ENCODE measurements at places on chromosomes 6 and 20. TPM values are rescaled to one million over a fixed set of nuclear protein-coding genes. Genes with fewer than 3 reads are reported as not detected.

The MAFB gene
- 9.1 TPM for total RNA-seq

The SCUBE3 gene
- 3.9 TPM for total RNA-seq

The NFATC2 gene
- total RNA-seq = 8.8 TPM

The ECT2L gene
- total RNA-seq = 0.21 TPM

The MCCD1 gene
- not detected for total RNA-seq

The PFDN6 gene
- 24.3 TPM for total RNA-seq
